ENCODE measurements at places on chromosomes 5 and 9.

DNA sequence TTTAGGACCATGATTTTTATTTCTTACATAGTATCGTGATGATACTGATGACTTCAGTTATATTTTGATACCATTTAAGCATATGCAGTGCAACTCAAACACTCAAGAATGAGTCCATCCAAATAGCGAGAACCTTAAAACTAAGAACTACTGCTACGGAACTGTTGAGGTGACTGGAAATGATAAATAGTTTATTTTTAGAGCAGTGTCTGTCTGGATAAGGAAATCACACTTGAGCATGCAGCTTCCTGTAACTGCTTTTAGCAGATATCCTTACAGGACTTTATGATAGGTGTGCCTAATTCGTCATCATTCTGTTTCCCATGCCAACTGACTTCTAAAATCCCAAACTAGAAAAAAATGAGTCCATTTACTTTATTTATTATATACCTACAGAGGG is 85.5 kb downstream of the ADGRV1 start:
- no peak for DNase-seq

DNA sequence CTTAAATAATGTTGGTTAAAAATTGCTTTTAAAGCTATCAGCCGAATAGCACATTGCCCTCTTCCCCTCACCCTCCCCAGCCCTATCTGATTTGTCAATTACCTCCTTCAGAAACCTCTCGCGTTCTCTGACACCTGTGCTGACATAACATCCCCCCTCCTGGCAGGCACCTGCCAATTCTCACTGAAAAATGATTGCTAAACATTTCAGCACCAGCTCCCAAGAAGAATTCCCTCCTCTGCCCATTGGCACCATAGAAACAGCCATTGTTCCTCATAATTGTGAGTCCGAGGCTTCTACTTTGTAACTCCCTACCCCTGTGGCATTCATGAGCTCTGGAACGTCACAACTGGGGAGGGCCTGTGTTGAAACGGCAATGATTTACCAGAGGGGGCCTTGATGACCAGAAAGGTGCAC is 20.2 kb downstream of the CDH6 start:
- DNase-seq, result no peak

- DNase-seq, result peak; percentile 57
Observed at GRCh38 chr5:151092762-151093161, 11.9 kb upstream of the TNIP1 start.

GRCh38 chr5:98940581-98940980 is 11.8 kb upstream of the CHD1 start:
- peak; percentile 24 for DNase-seq

DNA sequence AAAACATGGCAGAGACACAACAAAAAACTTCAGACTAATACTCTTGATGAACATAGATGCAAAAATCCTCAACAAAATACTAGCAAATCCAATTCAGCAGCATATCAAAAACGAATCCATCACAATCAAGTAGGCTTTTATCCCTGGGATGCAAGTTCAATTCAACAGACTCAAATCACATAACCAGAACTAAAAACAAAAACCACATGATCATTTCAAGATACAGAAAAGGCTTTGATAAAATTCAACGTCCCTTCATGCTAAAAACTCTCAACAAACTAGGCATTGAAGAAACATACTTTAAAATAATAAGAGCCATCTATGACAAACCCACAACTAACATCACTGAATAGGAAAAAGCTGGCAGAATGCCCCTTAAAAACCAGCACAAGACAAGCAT is 93.6 kb downstream of the TUSC1 start:
- no peak for DNase-seq

DNA sequence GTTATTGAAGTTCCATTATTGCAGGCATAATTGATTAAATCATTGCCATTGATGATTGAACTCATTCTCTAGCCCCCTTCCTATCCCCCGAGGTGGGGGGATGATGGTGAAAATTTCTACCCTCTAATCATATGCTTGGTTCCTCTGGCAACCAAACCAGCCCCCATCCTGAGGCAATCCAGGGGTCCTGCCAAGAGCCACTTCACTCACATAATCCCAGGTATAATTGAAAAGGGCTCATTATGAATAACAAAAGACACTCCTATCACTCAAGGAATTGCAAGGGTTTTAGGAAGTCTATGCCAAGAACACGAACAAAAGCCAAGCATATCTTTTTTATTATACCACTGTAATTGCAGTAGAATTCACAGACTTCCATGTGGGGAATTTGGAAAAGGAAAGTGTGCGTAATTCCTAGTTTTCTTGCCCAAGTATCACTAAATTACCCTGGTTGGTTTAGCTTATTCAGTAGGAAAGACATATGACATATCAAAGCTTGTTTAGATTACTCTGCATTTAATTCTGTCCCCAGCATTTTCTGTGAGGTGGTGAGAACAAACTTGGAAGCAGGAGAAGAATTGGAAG is 130.7 kb upstream of the TAF11L2 start:
- DNase-seq, result no peak

- DNase-seq, result no peak
Observed at GRCh38 chr5:179771311-179771895, 22.4 kb upstream of the LTC4S start.

GRCh38 chr9:32468740-32469139 is 57.3 kb downstream of the RIGI start:
- no peak for DNase-seq

DNA sequence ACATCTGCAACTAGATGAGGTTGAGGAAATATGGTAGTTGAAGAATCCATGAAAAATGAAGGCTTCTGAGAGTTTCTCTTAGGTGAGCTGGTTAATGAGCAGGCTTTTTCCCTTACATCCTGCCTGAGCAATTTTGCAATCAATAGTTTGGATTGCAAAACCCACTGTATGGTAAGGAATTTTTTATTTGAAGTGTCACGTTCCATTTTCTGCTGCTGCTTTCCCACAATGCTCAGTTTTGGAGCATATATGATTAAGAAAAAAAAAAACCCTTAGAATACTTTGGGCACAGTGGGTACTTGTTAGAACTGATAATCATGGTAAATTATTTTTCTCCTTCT is 144.2 kb downstream of the PCSK1 start:
- DNase-seq, result peak; percentile 79

- DNase-seq, result no peak
Observed at GRCh38 chr5:146815411-146815810, 63.1 kb downstream of the PPP2R2B start.

DNA sequence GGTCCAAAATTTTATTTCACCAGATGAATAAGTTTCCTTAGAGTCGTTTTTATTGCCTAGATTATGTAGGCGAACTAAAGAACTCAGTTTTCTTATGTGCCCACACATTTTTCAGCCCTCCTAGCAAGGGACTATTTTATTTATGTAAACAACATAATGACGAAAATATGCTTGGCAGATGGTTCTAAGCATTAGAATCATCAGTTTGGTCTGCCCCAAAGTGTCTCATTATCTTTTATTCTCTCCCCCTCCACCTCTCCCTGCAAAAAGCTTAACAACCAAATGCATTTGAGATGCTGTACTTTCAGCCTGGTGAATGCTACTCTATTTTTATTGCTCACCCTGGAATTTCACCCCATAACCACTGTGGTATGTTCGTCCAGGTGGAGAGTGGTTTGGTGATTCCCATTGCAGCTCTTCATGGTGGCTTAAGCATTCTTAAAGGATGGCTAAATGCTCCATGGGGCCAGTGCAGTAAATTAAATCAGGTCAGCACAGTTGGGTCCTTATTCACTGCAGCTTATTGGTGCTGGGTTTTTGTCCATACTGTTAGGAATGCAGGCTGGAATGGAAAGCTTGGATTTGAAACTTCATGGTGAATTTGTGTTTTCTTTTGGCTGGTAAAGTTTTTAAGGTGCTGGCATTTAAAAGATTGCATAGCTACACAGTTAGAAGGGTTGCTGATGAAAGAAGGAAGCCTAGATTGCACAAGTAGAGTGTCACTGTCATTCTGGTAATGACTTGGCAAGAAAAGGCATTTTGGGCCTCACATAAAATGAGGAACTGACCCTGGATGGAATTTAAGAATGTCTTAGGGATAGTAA is 39.2 kb downstream of the TLE4 start:
- peak; percentile 93 for DNase-seq

- DNase-seq, result no peak
Observed at GRCh38 chr5:179113143-179113530, 53.0 kb downstream of the ZNF354C start.

GRCh38 chr5:2536632-2537377 is 214.7 kb downstream of the IRX2 start:
- DNase-seq, result no peak

- DNase-seq, result no peak
Observed at GRCh38 chr9:2126331-2126803, 111.2 kb downstream of the SMARCA2 start.

DNA sequence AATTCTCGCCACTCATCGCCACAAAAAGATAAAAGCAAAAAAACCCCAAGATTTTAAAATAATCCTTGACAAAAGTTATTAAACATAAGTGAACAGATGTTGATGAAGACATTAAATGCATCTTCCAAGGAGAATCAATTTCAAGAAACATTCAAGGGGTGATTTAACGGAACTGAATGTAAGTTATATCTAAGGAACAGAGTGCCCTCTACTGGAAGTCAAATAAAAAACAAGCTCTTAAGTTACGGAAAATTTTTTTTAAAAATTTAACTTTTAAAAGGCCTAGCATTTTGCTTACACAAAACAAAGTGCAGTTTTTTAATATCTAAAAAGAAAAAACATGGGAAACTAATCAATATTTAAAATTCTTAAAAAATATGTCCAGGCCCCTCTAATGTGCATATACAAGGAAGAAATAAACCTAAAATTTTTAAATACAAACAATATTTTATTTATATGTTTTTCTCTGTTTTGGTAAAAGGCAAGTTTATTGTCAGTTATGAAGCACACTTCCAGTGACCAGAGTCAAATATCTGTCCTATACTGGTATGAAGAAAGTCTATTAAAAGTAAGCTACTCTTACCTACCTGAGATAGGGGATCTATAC is 28.0 kb downstream of the TEX10 start:
- peak; percentile 82 for DNase-seq
